H1 (cell line): ENCODE measurements at places on chromosomes 3 and 15.
A peak's percentile ranks its signal among the peaks of the same experiment; 100 is the strongest.

DNA sequence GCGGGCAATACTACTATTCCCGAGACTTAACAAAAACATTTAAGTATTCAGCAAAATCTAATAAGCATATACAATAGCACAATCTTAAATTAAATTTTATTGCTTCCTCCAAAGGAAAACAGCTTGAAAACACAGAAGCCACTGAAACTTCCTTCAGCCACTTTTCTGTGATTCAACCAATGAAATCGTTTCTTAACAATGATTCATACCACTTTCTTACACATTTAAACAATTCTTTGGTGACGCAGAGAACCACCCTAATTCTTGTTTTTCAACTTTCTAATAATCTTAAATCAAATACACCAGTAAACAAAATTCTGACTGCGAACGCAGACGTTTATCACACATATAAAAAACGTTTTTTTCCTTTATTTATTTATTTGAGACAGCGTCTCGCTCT is 4.1 kb downstream of the TJP1 start:
- no peak for DNase-seq

DNA sequence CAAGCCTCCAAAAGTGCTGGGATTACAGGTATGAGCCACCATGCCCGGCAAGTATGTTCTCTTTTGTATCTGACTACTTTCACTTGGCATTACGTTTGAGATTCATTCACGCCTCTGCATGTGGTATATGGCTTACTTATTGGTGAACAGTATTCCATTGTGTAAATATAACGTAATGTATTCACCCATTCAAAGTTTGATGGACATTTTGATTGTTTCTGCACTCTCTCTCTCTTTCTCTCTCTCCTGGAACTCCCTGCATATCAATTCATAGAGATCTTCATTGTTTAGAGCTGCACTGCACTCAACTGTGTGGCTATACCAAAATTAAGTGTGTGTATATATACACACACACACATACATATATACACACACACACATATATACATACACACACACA is 30.4 kb downstream of the SPPL2A start:
- no peak for DNase-seq

DNA sequence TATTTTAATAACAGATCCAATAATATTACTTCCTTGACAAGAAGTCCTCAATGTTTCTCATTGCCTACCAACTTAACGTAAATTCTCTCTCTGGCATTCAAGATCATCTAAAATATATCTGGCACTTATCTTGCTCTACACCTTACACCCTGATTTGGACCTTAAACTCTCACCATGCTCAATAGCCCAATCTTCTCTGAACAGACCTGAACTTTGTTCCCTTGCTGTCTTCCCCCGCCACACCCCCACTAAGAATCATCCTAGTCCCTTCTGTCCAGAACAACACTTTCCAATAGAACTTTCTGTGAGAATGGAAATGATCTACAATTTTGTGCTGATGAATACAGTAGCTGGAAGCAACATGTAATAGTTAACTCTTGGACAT is 44.9 kb downstream of the P2RY1 start:
- DNase-seq, result no peak

DNA sequence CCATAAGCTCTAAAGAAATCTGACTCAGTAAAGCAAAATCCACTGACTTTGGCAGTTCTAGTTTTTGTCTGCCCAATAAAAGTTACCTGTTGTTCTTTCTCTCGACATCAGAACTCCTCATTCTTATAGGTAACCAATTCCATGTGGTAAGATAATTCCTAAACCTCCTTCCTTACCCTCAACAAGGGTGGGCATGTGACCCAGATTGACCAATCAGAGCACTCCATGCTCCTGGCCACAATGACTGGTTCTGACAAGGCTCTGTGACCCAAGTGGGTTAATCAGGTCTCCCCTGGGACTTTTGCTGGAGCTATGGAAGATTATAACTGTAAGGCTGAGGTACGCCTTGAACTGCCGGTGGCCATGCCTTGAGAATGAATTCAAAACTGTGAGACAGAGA is 31.7 kb downstream of the LINS1 start:
- no peak for DNase-seq

DNA sequence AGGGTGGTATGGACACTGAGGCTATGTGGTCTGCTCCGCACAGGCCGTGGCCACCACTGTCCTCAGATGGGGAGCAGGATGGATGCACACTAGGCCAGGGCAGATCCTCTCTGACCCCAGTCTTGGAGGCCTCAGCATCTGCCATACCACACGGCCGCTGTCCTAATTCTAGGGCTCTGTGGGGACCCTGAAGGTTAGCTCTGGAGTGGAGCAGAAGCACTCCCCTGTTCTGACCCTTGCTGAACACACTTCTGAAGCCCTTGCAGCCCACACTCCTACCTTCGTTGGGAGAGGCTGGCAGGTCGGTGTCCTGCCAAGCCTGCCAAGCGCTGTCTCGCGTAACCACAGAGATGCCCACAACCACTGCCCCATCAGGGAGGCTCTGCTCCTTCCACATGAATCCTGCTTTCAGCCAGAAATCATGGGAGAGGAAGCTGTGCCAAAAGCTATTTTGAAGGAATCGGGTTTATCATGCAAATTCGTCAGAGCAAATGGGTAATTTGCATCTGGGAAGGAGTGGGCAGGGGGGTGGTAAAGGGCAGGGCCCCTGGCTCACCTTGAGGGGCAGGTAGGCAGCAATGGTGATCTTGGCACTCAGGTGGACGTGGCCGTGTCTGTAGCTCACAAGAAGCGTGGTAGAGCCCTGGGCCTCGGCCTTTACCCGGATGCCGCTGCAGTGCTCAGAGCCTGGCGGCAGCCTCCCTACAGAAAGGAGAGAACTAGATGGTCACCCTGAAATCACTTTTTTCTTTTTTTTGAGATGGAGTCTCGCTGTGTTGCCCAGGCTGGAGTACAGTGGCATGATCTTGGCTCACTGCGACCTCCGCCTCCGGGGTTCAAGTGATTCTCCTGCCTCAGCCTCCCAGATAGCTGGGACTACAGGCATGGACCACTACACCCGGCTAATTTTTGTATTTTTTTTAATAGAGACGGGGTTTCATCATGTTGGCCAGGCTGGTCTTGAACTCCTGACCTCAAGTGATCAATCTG is 54.4 kb downstream of the NUP210 start:
- DNase-seq, result peak; percentile 55

DNA sequence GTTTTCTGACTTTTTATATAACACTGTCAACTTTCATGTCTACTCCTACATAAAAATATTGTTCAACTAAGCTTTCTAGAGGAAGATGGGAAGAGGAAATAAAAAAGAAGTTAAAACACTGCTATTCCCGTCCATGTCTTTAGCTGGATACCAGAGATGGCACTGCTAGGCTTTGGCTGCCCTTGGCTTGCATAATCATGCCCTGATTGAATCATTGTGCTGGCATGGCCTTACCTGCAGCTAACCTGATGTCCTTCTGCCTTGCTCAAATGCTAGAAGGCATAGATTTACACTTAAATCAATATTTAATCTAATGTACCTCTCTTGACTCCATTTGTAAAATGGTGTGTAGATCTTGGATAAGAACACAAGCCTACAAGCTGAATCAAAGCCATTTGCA is 539.7 kb upstream of the IL12A start:
- no peak for DNase-seq

DNA sequence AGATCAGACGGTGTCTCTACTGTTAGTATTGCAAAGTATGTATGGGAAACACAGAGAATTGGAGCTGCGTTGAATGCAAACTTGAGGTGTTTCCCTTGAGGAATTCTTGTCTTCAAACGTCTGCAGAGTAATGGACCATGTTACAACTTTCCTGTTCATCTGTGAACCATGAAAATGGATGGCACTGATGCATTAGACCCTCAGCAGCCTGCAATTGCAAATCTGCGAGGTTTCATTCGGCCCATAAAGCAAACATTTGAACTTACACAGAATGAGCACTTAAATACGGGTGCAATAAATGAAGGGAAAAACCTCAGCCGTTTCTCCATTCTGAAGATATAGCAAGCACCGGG is 49.7 kb downstream of the LRRN1 start:
- no peak for DNase-seq

- DNase-seq, result no peak
Measured at GRCh38 chr15:46786590-46787285, 930.6 kb upstream of the SEMA6D start.

DNA sequence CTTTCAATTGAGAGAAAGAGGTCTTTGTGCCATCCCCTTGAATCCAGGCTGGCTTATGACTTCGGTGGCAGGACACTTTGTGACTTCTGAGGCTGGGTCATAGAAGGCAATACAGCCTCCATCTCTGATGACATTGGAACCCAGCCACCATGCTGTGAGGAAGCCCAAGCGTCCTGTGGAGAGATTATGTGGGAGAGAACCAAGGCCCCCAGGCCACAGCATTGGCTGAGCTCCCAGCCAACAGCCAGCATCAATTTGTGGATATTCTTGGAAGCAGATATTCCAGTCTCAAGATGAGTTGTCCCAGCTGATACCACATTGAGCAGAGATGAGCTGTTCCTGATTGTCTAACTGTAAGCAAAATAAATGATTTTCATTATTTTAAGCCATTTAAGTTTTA is 12.7 kb upstream of the XIRP1 start:
- DNase-seq, result no peak

DNA sequence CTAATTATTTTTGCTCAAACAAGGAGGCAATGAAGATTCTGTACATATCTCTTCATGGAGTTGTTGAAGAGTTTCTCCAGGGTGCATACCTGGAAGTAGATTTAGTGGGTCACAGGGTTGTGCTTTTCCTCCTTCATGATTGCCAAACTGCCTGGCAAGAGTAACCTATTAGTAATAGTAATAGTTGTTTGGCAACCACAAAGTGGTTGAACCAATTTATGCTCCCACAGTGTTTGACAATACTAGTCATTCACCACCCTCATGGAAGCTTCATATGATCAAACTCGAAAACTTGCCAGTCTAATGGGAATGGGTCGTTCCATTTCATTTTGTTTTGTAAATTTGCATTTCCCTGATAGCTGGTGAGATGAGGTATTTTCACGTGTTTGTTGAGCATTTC is 57.8 kb downstream of the TLE3 start:
- no peak for DNase-seq

DNA sequence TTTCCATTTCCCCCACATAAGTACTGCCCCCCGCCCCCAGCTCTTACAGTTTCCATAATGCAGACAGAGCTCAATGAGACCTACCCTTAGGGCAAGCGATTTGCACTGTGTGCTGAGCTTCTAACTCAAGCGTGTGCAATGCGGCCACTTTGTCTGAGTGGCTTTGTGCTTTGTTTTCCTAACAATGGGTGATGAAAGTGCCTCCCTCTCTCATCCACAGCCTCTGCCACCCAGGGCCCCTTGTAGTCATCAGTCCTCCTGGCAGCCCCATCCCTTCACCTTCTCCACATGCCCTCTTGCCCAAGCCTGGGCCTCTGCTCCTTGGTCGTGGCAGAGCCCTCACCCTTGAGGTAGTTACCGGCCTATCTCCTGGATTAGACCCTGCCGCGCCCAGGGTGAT is 17.2 kb downstream of the DAPK2 start:
- no peak for DNase-seq

- no peak for DNase-seq
Measured at GRCh38 chr3:128289534-128289933, 136.3 kb downstream of the EEFSEC start.

- DNase-seq, result no peak
Measured at GRCh38 chr3:79380581-79380980, 387.2 kb downstream of the ROBO1 start.

GRCh38 chr3:134949150-134949549 is 154.1 kb downstream of the EPHB1 start:
- no peak for DNase-seq

DNA sequence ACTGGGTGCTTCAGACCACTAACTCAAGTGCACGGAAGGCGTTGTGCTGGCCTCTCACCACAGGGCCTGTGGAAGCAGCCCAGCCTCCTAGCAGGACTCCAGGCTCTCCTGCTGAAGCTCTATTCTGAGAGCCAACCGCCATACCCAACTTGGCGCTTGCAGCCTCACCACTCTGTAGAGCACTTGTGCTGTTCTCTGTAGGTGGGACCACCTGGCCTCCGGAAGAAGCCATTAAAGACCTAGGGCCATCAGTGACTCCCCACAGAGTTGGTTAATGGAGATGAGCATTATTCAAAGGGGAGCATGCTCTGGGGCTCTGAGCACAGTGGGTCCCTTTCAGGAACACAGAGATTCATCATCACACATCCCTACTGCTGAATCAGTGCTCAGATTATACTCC is 50.9 kb downstream of the C3orf85 start:
- DNase-seq, result peak; percentile 48

GRCh38 chr3:187165144-187165543 is 25.8 kb upstream of the RPL39L start:
- peak; percentile 56 for DNase-seq

DNA sequence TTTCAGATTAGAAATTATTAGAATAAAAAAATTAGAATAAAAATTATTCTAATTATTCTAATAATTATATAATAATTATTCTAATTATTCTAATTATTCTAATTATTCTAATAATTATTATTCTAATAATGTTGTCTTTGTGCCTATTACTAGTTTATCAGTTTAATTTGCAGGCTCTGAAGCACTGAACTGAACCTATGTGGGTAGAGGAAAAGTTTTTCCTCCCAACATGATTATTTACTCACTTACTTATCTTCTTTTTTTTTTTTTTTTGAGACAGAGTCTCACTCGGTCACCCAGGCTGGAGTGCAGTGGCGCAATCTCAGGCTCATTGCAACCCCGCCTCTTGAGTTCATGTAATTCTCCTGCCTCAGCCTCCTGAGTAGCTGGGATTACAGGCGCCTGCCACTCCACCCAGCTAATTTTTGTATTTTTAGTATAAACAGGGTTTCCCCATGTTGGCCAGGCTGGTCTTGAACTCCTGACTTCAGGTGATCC is 39.7 kb upstream of the C15orf39 start:
- DNase-seq, result no peak

- DNase-seq, result no peak
Measured at GRCh38 chr3:16528581-16528993, 15.1 kb upstream of the RFTN1 start.

DNA sequence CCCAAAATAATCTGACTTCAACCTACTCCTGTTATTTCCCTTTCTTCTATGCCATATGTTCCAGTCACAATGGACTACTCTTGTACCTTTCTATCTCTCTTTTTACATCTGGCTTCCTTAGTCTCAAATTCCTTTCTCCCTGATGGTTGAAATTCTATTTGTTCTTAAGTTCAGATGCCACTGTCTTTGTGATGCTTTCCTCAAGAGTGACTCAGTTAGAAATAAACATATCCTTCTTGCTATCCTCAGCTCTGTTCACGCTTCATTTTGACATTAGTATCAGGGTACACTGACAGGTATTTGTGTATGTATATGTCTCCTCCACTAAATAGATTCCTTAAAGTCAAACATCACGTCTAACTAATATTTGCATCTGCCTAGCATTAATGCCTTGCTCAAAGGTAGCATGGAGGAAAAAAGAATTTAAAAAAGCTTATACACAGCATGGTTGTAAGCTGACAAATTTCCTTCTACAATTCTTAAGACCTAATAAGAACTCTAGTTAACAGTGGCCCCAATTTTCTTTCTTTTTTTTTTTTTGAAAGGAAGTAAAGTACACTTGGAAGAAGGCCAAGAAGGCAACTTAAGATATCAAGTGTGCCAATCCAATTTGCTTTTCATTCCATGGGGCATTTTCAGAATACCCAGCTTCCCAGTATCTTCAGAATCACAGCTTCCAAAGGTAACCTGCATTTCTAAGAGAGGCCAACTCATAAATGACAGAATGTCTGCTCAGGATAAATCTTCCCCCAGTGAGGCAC is 58.0 kb downstream of the CHAC1 start:
- DNase-seq, result no peak

GRCh38 chr3:23325466-23326065 is 122.4 kb downstream of the UBE2E2 start:
- no peak for DNase-seq

- DNase-seq, result no peak
Measured at GRCh38 chr3:184825121-184825820, 13.3 kb downstream of the VPS8 start.
